ENCODE measurements at places on chromosomes 4 and X.

GRCh38 chr4:98508248-98508647 is 150.2 kb downstream of the TSPAN5 start:
- no peak for DNase-seq

DNA sequence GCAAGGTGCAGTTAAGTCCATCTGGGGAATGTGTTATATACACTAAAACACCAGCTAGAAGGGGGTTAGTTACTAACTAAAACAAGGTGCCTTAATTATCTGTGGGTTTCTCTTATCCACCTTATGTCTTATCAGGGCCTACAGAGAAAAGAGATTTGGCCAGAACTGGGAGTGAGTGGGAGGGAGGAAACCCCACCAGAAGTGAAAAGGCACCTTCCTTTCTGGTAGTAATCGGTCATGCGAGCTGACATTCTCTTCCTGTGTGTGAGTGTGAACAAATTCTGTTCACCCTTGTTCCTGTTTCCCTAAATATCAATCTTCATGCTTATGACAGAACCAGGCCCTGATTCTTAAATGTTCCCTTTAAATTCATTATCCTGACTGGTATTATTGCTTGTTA is 43.5 kb downstream of the SRPX2 start:
- no peak for DNase-seq

DNA sequence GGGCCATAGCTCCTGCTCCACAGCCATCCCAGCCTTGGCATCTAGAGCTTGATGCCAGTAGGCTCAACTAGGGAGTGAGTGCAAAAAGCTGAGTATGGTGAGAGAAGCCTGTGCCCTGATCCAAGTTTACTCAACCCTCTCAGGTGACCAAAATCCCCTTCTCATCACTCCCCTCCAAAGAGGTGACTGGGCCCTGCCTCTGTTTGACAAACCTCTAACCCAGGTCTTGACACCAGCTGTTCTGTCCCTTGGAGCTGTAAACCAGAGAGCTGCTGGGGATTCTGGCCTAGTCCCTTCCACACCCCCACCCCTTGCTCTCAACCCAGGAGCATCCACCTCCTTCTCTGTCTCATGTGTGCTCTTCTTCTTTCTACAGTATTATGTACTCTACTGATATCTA is 73.5 kb downstream of the MSN start:
- DNase-seq: no peak

- no peak for DNase-seq
Observed at GRCh38 chrX:11124112-11124511, 13.0 kb downstream of the HCCS start.

GRCh38 chr4:71713611-71714203 is 70.2 kb downstream of the GC start:
- DNase-seq: no peak

DNA sequence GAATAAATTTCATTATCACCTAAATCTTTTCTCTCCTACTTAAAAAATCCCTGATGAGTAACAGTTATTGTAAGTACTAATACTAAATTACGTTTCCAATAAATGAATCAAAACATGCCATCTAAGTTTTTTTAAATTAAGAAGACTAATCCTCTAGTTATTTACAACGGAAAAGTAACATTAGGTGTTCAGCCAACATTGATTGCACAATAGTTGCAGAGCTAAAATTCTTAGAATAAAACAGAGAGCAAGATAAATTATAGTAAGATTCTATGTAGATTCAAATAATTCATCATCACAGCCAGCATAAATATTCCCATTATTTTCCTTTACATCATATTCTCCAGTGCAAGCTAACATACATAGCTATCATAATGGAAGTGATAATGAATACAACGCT is 139.2 kb downstream of the HDX start:
- no peak for DNase-seq

GRCh38 chr4:83152746-83153145 is 38.2 kb upstream of the PLAC8 start:
- DNase-seq: no peak

- no peak for DNase-seq
Observed at GRCh38 chr4:69025191-69025998, 70.9 kb upstream of the UGT2B7 start.

GRCh38 chrX:1451251-1451660 is 1.5 kb downstream of the ASMTL start:
- DNase-seq: peak; percentile 60

- no peak for DNase-seq
Observed at GRCh38 chr4:119728692-119729593, 100.3 kb upstream of the PDE5A start.

GRCh38 chrX:55489314-55490009 is at the start of gene USP51:
USP51 (minus strand) TSS chrX:55489848; CDS start chrX:55488939, 909 bp downstream.
- peak; percentile 66 for DNase-seq

GRCh38 chrX:149151805-149152757 is 353.0 kb downstream of the IDS start:
- DNase-seq: no peak

GRCh38 chr4:62709618-62710252 is 1509.6 kb downstream of the ADGRL3 start:
- no peak for DNase-seq

- DNase-seq: no peak
Observed at GRCh38 chr4:88411491-88412096, 32.9 kb downstream of the HERC6 start.

DNA sequence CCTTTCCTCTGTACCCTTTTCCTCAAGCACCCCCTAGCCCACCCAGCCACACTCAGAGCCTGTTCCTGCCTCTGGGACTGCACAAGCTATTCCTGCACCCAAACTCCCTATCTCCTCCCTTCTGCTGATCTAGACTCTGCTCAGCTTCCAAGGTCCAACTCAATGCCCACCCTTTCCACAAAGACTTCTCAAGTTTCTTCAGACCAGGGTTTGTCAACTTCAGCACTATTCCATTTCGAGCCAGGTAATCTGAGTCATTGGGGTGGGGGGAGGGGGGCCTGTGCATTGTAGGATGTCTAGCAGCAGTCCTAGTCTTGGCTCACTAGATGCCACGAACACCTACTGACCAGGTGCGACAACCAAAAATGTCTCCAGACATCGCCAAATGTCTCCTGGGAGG is 37.3 kb downstream of the PHKA2 start:
- no peak for DNase-seq

GRCh38 chrX:49956313-49956712 is 33.9 kb downstream of the CLCN5 start:
- DNase-seq: no peak

- DNase-seq: no peak
Observed at GRCh38 chr4:70544279-70544868, 26.0 kb downstream of the AMTN start.

- no peak for DNase-seq
Observed at GRCh38 chrX:15298201-15298600, 17.2 kb downstream of the ASB11 start.

DNA sequence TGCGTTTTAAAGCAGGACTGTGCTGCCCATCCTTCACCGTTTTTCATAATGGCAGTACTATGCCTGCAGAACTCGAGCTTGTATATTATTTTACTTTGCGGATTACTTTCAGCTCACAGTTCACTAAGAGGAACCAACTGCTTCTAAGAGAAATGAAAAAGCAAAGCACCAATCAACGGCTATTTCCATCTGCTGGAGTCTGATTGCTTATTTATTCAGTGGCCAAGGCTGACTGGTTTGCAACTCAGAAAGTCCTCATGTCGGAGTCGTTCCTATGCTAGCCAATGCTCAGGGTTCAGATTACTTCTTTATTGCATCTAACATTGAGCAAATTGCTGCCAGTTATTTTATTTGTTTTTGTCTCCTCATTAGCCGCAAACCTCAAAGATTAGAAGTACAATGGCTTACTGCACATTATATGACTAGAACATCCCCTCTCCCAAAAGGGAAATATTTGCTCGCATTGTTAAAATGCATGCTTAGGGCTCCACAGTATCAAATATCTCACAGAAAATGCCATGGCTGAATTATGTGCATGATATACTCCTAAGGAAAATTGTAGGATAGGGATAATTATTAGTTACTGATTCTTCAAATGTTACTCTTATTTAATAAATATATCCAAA is 1628.2 kb upstream of the ADGRL3 start:
- no peak for DNase-seq

DNA sequence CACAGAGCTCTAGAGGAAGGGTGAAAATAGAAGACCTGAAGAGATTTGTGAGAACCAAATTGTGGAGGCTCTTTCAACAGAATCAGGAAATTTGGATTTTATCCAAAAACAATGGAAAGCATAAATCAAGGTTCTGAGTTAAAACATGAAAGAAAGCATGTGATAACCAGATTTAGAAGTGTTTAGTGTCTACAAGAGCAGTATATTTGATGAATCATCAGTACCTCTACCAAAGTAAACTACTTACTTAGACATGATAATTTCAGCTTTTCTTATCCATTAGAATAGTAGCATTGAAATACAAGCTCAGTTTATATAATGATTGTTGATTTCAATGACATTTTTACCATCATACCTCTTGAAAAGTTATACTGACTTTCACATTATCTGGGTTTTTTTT is 25.9 kb upstream of the INTU start:
- DNase-seq: no peak

- no peak for DNase-seq
Observed at GRCh38 chr4:5337731-5338130, 286.5 kb downstream of the STK32B start.

DNA sequence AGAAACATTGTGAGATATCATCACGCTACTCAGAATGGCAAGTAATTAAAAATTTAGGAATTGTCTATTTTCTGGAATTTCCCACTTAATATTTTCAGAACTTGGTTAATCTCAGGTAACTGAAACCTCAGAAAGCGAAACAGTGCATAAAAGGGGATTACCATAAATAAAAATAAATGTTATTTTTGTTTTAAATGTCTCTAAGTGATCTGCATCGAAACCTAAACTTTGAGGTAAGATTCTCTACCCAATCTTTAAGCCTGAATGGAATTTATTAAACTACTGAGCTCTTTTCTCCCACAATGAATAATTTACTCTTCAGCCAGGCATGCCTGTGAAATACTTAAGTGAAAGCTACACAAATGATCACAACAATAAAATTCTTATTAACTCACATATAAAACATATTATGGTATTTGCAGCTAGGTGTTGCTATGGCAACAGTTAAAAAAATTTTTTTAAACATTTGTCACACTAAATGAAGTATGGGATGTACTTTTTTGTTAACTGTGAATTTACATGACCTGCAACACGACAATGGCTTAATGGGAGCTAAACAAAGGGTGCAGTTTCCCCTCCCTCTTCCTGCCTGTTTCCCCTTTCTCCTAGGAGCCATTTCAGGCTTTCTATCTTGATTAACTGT is 220.2 kb upstream of the PRPS2 start:
- no peak for DNase-seq

DNA sequence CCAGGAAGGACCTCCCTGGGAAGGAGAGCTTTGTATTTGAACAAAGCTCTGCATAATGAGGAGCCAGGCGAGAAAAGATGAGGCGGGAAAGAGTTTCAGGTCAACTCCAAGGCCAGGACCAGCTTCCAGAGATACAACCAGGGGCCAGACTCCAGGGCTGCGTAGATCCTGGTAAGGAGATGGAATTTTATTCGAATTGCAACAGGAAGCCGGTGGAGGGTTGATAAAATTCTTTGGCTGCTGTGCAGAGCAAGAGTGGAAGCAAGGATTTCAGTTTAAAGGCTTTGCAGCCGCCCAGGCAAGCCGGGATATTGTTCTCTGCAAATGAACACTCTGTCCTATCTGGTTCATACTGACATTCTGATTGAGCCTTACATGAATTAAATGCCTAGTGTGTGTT is 40.2 kb upstream of the CBR4 start:
- DNase-seq: no peak

DNA sequence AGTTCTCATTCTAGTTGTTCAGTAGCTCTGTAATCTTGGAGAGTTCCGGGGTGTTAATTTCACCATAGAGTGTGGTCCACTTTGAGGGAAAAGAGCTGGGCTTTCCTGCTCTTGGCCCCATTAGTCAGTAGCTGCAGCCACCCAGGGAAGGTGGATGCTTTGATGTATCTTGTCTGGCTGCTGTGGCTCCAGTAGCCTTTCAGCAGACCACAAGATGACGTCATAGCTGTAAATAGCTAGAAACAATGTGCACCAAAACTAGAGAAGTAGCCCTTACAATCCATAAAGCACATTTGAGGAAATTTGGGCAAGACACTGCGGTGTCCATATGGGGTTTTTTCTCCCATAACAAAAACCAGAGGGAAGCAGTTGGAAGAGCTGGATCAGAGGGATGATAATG is 32.9 kb upstream of the PRPS2 start:
- DNase-seq: no peak

DNA sequence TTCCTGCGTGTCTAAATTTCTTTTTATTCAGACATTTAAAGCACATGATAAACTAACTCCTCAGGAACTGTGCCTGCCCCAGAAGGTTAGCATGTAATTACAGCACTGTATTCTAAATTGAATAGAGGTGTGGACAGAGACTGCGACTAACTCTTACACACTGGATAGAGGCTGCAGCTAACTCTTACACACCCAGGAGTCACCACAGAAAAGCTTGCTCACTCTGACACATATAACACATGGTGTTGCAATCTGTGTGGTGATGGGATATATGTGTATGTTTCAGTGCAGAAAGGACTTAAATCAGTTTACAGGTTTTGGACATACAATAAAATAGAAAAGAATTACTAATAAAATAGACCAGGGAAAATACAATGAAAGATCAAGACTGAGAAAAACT is 41.5 kb downstream of the SMAD1 start:
- DNase-seq: no peak

- DNase-seq: no peak
Observed at GRCh38 chrX:145654486-145654885, 163.1 kb upstream of the SLITRK2 start.

GRCh38 chrX:149759824-149760223 is 14.0 kb upstream of the HSFX1 start:
- no peak for DNase-seq

DNA sequence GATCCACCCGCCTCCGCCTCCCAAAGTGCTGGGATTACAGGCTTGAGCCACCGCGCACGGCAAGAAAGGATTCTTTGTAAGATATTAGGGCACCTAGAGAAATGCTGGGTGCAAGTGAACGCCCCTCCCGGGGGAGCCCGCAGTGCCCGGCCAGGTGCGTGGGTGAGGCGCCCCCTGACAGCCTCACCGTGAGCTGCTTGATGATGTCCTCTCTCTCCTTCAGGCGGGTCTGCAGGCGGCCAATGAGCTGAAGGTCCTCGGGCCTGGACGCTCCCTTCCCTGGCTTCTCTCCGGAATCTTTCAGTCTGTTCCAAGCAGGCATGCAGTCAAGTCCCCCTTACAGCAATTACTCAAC is 21.9 kb downstream of the MED28 start:
- DNase-seq: no peak

DNA sequence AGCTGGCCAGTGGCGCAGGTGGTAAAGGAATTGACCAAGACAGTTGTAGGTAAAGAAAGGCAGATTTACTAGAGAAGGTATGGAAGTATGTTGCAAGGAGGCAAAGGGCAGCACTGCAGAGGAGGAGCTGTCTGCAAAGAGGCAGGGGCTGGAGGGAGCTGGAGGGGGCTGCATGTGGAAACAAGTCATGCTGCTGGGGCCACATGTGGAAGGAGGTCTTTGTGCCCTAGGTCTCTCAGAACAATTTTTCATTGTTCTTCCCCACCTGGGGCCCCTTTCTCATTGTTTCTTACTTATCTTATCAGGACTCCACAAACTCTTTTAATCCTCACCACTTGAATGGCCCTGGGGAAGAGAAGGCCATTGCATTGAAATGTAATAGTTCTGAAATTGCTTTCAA is 144.8 kb upstream of the PLAC1 start:
- no peak for DNase-seq
